Activated CD4-positive, alpha-beta T cell treated with anti-CD3 and anti-CD28 coated beads, Interleukin-2, Interleukin-6, amounts not matched to agents 100 ng/mL and 50 ng/mL, durations not matched to agents 16 hours and 8 hours (primary cell): ENCODE measurements at places on chromosomes 3 and 15.
A peak's percentile ranks its signal among the peaks of the same experiment; 100 is the strongest.

- no peak for DNase-seq
Measured at GRCh38 chr3:120161902-120162301, 67.7 kb upstream of the GSK3B start.

DNA sequence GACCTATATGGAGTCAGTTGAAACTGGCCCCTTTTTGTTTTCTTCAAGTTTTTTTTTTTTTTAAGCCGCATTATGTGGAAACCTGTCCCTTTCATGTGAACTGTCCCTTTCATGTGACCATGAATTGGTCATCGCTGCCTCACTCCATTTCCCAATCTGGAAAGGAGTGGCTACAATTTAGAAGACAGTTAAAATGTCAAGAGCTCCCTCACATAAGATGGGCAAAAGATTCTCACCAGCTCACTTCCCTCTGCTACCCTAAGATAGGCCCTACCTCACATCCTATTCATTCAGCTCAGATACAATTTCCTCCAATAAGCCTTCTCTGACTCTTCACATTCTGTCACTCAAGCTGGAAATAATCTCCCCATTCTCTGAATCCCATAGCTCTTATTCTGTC is 111.3 kb upstream of the BCL6 start:
- DNase-seq = no peak

DNA sequence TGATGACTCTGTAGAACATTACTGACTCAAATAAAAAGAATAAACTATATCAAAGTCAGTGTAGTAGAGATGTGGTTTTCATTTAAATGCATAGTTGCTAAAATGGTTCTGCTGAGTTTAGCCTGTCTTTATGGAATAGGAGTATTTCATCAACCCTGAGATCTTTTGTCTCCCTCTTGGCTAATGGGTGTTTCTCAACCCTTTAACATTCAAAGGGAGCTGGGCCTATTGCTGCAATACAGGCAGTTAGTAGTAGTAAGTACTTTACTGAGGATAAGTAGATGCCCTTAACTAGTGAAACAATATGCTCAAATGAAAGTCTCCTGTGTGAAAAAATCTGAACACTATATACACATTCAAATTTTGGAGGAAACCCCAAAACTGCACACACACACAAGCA is 184.7 kb upstream of the TTC14 start:
- no peak for DNase-seq

GRCh38 chr15:90597577-90597976 is 67.9 kb downstream of the CRTC3 start:
- DNase-seq = peak; percentile 71

- peak; percentile 41 for DNase-seq
Measured at GRCh38 chr3:124034016-124034843, 42.3 kb upstream of the ROPN1 start.

DNA sequence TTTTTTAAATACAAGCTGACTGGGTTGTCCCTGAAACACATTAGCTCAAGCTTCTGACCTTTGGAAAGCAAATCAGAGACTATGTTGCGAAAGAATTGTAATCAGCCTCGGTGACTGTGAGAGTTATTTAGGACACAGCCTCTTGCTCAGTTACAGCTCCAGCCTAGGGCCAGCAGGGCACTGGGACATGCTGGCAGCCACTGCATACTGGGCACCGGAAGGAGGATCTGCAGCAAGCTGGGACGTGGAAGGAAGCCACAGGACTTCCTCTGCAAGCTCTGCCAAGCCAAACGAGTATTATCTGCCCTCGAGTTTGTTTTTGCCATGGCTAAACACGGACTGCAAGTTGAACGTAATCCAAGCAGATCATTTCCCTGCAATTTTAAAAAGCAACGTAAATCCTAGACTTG is 24.4 kb upstream of the COPG1 start:
- peak; percentile 56 for DNase-seq

- DNase-seq = no peak
Measured at GRCh38 chr3:156605686-156606605, 51.0 kb upstream of the SSR3 start.

DNA sequence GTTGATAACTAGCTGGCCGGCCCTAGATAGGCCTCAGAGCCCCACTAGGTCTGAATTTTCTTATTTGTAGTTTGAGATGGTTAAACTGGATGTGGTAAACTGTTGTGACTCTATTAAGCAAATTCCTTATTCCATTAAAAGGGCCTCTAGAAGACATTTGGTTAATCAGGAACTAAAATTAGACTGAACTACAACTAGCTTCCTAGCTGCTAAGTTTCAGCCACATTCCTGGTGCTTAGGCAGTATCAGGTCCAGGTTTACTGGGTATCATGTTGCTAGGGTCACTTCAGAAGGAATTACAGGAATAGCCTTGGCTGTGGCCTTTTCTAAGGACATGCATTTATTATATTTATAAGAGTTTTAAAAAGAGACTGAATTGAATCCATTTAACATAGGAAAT is 136.3 kb downstream of the PLD1 start:
- DNase-seq = no peak

DNA sequence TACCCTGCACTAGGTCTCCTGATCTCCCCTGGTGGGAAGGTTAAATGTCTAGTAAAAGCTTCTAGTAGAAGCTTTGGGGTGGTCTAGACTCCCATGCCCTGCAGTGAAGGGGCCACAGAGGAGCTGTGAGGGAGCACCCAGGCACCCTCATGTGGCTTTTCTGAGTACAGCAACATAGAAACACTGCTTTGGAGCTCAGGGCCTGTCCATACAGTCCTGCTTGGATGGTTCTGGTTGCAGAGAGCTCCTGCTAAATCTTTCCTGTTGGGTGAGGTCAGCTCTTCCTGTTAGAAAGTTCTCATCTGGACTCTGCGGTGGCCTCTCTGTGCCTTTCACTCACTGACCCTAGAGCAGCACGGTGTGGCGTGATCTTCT is 47.8 kb downstream of the GPD1L start:
- DNase-seq = no peak

DNA sequence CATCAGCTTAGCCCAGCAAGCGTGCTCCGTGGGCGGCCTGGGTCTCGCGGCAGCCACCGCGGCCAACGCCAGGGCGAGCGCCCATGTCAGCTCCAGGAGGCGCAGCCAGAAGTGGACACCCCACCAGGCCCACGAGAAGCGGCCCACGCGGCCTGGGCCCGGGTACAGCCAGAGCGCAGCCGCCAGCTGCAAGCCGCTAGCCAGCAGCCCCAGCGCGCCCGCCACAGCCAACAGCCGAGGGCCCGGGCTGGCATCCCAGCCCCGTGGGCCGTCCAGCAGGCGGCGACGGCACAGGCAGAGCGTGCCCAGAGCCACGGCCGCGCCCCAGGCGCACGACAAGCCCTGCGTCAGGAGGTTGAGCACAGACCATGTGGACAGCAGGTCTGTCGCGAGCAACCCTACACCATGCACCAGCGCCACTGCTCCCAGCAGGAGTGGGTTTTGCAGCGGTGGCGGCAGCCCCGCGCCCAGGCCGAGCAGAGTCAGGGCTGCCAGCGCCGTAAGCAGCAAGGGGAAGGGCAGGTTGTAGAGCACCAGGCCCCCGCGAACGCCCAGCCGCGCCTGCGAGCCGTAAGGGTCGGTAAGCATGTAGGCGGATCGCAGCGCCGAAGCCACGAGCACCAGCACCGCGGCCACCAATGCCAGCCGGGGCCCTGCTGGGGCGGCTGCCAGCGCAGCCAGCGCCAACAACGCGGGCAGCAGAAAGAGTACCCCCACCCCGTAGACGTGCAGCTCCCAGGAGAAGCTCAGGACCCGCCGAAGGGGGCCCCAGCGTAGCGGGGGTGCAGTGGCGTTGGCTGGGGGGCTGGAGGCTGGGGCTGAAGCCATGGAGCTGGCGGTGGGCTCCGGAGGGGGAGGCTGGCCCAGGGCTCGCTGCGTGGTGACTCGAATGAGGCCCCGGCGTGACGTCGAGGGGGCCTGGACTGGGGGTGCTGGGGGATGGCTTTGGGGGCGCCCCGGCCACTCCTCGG is 4.9 kb downstream of the PRRT3 start:
- no peak for DNase-seq

DNA sequence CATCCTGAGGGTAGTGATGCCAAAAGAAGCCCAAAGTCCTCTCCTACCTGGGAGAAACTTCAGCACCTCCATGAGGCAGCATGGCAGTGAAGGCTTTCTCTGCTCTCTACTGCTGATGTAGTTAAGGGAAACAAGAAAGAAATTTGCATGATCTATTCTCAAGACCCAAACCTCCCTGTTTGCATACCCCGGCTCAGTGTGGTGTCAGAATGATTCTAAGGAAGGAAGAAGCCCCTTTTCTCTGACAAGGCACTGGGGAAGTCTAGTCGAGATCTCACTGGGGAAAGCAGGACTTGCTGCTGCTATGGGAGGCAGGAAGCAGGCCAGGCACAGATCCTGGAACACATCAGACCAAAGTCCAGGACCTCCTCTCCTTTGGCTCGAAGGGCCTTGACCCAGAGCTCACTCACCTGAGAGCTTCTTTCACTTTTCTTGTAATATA is 89.4 kb upstream of the ICE2 start:
- no peak for DNase-seq

DNA sequence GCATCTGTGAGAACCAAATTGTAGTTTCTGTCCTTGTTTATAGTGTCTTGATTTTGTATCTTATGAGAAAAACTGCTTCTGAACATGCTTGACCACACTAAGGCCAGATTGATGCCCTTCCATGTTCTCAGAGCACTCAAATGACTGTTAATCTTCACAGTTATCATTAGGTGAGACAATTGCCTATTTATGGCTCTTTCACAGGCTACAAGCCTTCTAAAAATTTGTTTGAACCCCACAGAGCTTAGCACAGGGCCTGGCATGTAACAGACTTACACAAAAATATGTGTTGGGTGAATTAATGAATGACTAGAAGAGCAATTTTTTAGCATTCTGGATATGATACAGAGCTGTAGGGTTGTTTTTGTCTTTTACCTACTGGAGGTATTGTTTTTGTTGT is 43.1 kb downstream of the BTLA start:
- no peak for DNase-seq

DNA sequence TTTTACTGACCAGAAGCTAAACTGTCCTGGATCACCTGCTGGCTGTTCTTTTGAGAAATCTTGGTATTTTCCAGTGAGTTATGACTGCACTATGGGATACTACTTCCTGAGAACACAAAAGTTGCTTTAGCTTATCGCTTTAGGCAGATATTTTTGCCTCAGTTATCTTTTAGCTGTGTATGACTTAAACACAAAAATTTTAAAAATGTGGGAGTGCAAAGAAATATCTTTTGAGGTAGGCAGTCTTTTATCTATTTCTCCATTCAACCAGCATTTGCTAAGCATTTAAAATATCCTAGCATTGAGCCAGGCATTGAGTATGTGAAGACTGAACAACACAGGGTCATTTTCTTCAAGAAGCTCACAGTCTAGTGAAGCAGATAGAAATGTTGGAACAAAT is 981.9 kb downstream of the FHIT start:
- no peak for DNase-seq

- no peak for DNase-seq
Measured at GRCh38 chr3:127729556-127730056, 56.9 kb downstream of the ABTB1 start.

- DNase-seq = no peak
Measured at GRCh38 chr3:193812791-193813500, 219.9 kb downstream of the OPA1 start.

DNA sequence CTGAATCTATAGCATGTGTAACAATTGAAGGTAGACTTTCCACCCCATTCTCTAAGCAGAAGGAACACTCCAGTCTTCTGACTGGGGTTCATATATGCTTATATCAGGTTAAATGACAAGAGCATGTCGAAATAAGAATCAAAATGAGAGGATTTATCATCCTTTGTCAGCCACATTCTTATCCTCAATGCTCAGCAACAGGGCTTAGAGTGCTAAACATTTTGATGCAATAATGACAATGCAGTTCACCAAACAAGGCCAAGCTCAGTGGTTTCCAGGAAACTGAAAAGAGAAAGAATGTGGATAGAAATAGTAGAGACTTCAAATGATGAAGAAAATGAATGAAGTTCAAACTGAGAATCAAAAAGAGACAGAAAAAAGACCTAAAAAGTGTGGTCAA is 78.0 kb downstream of the FSIP1 start:
- DNase-seq = no peak

DNA sequence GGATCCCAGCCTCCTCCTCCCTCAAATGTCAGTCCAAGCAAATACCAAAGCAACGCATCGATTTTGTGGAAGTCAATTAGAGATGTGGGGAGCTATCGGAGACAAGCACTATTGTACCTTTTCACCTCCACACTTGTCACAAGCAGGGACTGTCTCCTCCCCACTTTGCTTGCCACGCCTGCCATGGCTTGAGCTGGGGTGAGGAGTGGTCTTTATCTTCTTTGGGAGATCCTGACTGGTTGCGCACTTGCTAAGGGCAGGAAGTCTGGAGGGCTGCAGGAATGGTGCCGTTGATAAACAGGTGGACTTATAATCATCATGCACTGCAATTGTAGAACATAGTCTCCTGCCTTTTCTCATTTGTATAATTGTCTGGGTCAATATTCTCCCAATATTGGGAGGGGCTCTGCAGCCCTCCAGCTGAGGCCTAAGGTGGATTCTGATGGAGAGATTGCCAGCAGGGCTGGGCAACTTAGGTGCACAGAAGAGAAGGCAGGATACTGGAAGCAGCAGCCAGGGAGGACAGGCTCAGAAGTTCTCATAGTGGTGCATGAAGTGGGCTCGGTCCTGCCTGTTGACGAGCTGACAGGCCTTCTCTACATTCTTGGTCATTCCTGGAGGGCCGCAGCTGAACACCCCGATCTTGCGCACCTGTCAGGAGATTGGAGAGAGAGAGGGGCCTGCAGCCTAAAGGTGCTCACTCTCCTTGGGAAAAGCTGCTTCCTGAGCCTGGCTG is 20.2 kb downstream of the DUOX2 start:
- no peak for DNase-seq
